ENCODE measurements at places on chromosomes 6 and 20.

DNA sequence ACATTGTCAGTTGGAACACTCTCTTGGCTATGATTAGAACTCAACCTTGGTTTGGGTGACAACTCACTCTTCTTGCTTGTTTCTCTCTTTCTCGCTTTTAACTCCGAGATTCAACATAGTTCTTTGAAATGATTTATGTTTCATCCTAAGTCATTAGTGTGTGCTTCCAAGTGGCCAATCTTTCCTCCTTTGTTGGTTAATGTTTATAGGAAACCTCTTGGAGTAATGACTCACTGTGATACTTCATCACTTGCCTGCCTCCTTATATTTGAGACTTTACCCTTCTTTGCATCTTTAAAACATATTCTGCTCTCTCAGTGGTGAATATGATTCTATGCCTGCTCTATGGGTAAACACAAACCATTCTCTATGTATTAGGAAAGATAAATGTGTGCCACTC lies 279.7 kb upstream of the FLRT3 start:
- H3K27ac ChIP-seq = no peak overlapping the region
- no peaks in the 10 kb centered on the region for H3K36me3 ChIP-seq
- DNase-seq = no peak
- H3K27me3 ChIP-seq = peaks cover 5% of the 10 kb centered on the region

DNA sequence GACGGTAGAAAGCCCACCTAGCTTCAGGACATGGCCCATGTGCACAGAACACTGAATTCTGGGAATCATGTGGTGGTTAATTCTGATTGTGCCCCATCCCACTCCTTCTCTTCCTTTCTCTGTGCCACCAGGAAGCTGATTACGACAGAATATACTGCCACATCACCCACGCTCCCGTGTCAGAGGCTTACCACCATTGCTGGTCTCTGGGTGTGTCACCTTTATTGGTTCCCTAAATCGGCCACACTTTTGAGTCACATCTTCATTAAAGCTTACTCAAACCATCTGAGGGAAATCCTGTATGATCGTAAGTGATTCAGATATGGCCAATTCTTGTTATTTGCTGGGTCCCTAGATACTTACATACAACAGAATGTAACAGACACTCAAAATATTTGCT lies 3.1 kb downstream of the TRMT6 start:
- H3K27ac ChIP-seq = no peak overlapping the region
- DNase-seq = no peak
- H3K27me3 ChIP-seq = no peaks in the 10 kb centered on the region
- peaks cover 68% of the 10 kb centered on the region for H3K36me3 ChIP-seq

DNA sequence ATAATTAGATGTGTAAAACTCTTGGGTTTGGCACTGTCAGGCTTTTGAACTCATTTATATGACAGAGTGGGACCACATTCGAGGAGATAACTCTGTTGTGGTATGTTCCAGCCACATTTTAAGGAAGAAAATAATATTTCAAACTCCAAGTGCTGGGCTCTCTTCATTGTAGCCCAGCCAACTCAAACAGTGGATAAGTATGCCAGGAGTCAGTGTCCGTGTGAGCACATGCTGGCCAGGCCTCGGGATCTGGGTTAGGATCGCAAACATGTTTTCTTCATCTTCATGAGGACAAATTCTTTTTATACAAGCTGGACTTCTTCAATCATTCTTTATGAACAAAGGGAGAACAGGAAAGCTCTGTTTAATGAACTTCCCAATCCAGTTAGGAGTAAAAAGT lies 497.5 kb downstream of the MAFB start:
- peaks cover 2% of the 10 kb centered on the region for H3K27me3 ChIP-seq
- H3K4me1 ChIP-seq = no peaks in the 10 kb centered on the region
- H3K27ac ChIP-seq = no peak overlapping the region
- DNase-seq = no peak
- H3K4me3 ChIP-seq = no peak overlapping the region

GRCh38 chr6:2845880-2846208 lies 4.2 kb upstream of the SERPINB1 start:
- no peak for DNase-seq
- peaks cover 7% of the 10 kb centered on the region for H3K36me3 ChIP-seq
- H3K27me3 ChIP-seq = no peaks in the 10 kb centered on the region
- H3K4me3 ChIP-seq = peak overlapping the region; percentile 61
- peaks cover 64% of the 10 kb centered on the region for H3K4me1 ChIP-seq

GRCh38 chr6:148358196-148358785 lies 15.7 kb downstream of the SASH1 start:
- peaks cover 21% of the 10 kb centered on the region for H3K27me3 ChIP-seq
- no peak overlapping the region for H3K27ac ChIP-seq
- no peak for DNase-seq
- no peaks in the 10 kb centered on the region for H3K36me3 ChIP-seq
- H3K4me1 ChIP-seq = no peaks in the 10 kb centered on the region

DNA sequence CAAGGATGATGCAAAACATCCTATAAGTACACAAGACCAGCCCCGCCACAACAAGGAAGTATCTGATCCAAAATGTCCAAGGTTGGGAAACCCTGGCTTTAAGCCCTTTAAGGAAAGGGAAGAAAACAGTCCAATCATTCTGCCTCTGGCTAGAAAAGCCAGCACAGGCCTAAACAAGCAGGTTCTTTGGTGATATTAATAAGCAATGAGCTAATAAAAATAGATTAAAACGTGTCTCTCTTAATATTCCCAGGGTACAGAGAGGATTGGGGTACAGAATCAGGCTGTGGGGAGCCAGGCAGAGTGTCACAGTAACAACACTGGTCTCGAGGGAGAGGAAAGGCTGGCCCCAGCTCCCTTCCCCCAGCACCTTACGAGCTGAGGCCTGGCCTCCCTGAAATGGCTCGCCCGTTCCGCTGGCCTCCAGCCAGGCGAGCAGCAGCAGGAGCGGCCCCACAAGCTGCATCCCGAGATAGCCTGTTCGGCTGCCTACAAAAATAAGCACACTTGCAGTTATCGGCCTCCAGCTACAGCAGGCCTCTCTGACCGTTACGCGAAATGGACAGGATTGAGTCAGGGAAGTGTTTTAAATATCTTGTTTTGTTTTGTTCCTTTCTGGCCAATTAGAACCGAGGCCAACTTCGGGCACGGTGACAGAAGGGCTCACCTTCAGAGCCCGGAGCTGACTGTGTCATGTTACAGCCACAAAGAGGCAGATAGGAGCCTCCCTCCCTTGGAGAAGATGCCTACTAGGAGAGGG lies 4.0 kb upstream of the ZMYND8 start:
- no peaks in the 10 kb centered on the region for H3K36me3 ChIP-seq
- peak overlapping the region; percentile 68 for H3K4me3 ChIP-seq
- H3K27ac ChIP-seq = no peak overlapping the region
- no peaks in the 10 kb centered on the region for H3K27me3 ChIP-seq
- H3K4me1 ChIP-seq = peaks cover 57% of the 10 kb centered on the region

GRCh38 chr20:33947709-33948295 lies 45.9 kb upstream of the RALY start:
- peaks cover 3% of the 10 kb centered on the region for H3K27me3 ChIP-seq
- H3K36me3 ChIP-seq = peaks cover 1% of the 10 kb centered on the region
- H3K4me3 ChIP-seq = no peak overlapping the region
- DNase-seq = no peak

- H3K27me3 ChIP-seq = no peaks in the 10 kb centered on the region
- H3K4me1 ChIP-seq = no peaks in the 10 kb centered on the region
- DNase-seq = no peak
- H3K27ac ChIP-seq = no peak overlapping the region
These were observed 117.6 kb downstream of the TRDN start for GRCh38 chr6:123519189-123519505.

DNA sequence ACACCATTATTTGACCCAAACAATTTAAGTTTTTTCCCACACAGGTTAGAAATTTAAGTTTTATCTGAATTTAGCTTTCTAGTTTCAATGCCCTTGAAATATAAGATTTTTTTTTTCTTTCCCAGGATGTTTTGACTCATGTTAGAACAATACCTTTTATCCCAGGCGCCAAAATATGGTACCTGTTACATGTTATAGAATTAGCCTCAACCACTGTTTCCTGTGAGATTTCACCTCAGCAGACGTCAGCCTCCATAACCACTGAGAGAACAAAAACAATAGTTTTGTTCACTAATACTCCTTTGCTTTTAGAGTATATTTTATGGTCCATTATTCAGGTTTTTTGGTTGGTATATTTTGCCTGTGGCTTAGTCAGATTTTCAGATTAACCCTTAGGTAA lies 302.9 kb downstream of the CDKAL1 start:
- no peaks in the 10 kb centered on the region for H3K27me3 ChIP-seq
- H3K4me3 ChIP-seq = no peak overlapping the region
- DNase-seq = no peak
- peaks cover 18% of the 10 kb centered on the region for H3K36me3 ChIP-seq
- no peak overlapping the region for H3K27ac ChIP-seq

DNA sequence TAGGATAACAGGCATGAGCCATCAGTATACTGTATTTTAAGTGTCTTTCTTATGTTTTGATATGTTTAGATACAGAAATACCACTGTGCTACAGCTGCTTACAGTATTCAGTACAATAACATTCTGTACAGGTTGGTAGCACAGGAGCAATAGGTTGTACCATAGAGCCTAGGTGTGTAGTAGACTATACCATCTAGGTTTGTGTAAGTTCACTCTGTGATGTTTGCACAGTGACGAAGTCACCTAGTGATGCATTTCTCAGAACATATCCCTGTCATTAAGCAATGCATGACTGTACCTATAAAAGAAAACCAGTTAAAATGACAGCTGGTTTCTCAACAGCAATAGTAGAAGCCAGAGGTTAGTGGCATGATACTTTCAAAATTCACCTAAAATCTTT lies 3.0 kb upstream of the ZBTB24 start:
- H3K27me3 ChIP-seq = no peaks in the 10 kb centered on the region
- H3K4me1 ChIP-seq = peaks cover 26% of the 10 kb centered on the region
- H3K36me3 ChIP-seq = peaks cover 13% of the 10 kb centered on the region
- peak overlapping the region; percentile 7 for H3K27ac ChIP-seq
- H3K4me3 ChIP-seq = peak overlapping the region; percentile 32
- no peak for DNase-seq

DNA sequence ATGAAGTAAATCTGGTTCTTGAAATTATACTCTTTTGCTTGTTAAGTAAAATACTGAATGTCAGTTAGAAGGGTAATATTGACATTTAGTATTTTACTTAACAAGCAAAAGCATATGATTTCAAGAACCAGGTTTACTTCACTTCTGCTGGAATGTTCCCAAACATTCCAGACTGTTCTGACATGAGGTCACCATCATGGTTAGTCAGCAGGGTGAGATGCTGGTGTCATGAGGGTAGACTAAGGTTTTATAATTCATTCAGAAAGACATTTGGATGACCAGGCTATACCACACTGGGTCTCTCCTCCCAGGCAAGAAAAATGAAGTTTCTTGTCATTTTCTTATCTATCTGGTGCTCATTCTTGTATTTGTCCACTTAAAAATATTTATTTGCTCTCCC lies 414.4 kb upstream of the MMS22L start:
- no peak for DNase-seq
- no peaks in the 10 kb centered on the region for H3K4me1 ChIP-seq
- H3K4me3 ChIP-seq = no peak overlapping the region
- no peaks in the 10 kb centered on the region for H3K27me3 ChIP-seq
- H3K36me3 ChIP-seq = no peaks in the 10 kb centered on the region

- no peaks in the 10 kb centered on the region for H3K4me1 ChIP-seq
- no peak overlapping the region for H3K27ac ChIP-seq
- H3K36me3 ChIP-seq = no peaks in the 10 kb centered on the region
- no peak overlapping the region for H3K4me3 ChIP-seq
These were observed 326.7 kb upstream of the MAN1A1 start for GRCh38 chr6:119676230-119676629.

- H3K4me3 ChIP-seq = no peak overlapping the region
- H3K36me3 ChIP-seq = no peaks in the 10 kb centered on the region
- peaks cover 12% of the 10 kb centered on the region for H3K27me3 ChIP-seq
- DNase-seq = no peak
- H3K4me1 ChIP-seq = no peaks in the 10 kb centered on the region
- H3K27ac ChIP-seq = no peak overlapping the region
These were observed 3.9 kb upstream of the BPIFA2 start for GRCh38 chr20:33163856-33164762.

DNA sequence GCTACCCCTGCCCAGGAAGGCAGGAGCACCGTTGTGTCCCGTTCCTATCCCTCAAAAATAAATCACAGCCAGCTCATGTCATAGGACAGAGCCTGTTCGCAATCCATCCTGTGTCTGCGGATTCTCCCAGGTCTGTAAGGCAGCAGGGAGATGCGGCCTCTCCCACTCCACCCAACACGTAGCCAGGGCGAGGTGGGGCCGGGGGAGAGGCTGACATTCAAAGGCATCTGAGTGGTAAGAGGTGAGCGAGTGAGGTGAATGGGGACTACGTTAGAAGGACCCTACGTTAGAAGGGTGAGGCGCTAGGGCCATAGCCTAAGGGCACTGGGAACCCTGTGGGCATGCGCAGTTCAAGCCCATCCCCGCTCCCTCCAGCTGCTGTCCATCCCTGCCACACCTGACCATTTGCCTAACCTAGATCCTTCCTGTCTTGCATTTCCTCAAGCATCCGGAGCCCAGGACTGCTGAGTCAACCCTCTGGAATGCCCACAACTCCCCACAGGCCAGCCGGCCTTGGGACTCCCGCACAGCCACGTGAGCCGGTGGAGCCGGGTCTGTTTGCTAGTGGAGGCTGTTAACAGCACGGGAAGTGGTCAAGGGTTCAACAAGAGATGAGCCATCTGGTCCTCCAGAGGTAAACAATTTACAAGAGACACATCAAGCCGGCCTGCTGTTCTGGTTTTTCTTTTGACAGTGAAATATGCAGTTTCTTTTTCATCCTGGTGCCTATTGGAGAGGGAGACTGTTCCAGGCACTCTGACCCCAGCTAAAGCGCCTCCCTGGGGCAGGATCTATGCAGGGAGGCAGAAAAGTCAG lies 45.9 kb downstream of the RIPOR3 start:
- no peak for DNase-seq
- H3K27ac ChIP-seq = no peak overlapping the region
- no peaks in the 10 kb centered on the region for H3K4me1 ChIP-seq
- peaks cover 5% of the 10 kb centered on the region for H3K27me3 ChIP-seq
- H3K4me3 ChIP-seq = no peak overlapping the region

GRCh38 chr6:3426927-3427686 lies 29.7 kb downstream of the SLC22A23 start:
- H3K4me1 ChIP-seq = no peaks in the 10 kb centered on the region
- no peak overlapping the region for H3K27ac ChIP-seq
- DNase-seq = no peak
- H3K27me3 ChIP-seq = peaks cover 25% of the 10 kb centered on the region
- no peaks in the 10 kb centered on the region for H3K36me3 ChIP-seq
- H3K4me3 ChIP-seq = no peak overlapping the region

GRCh38 chr6:109241199-109241598 lies 141.1 kb downstream of the CD164 start:
- peaks cover 1% of the 10 kb centered on the region for H3K27me3 ChIP-seq
- H3K4me3 ChIP-seq = no peak overlapping the region
- no peak overlapping the region for H3K27ac ChIP-seq
- H3K4me1 ChIP-seq = peaks cover 9% of the 10 kb centered on the region

GRCh38 chr20:57618091-57618763 lies 2.0 kb downstream of the ZBP1 start:
- H3K4me1 ChIP-seq = peaks cover 63% of the 10 kb centered on the region
- H3K4me3 ChIP-seq = peak overlapping the region; percentile 84
- H3K27me3 ChIP-seq = no peaks in the 10 kb centered on the region
- DNase-seq = no peak
- peak overlapping the region; percentile 94 for H3K27ac ChIP-seq
- H3K36me3 ChIP-seq = peaks cover 34% of the 10 kb centered on the region

GRCh38 chr20:63360850-63361518 lies at the start of gene CHRNA4:
Gene CHRNA4 (minus strand): TSS chr20:63361349. CDS start chr20:63361165, 184 bp downstream.
- peaks cover 18% of the 10 kb centered on the region for H3K27me3 ChIP-seq
- H3K27ac ChIP-seq = no peak within 1 kb of the TSS
- DNase-seq = no peak
- no peak within 1 kb of the TSS for H3K4me3 ChIP-seq
- peaks cover 4% of the 10 kb centered on the region for H3K4me1 ChIP-seq

GRCh38 chr6:109896341-109896740 lies 81.8 kb upstream of the GPR6 start:
- no peak for DNase-seq
- H3K27me3 ChIP-seq = no peaks in the 10 kb centered on the region
- H3K4me1 ChIP-seq = peaks cover 60% of the 10 kb centered on the region
- H3K36me3 ChIP-seq = no peaks in the 10 kb centered on the region

Data from activated B cell treated with CpG ODN at 0.5 μM for 24 hours (primary cell).